Stimulated activated CD4-positive, alpha-beta T cell treated with anti-CD3 and anti-CD28 coated beads, Interleukin-1b, Interleukin-23, amount 100 ng/mL, for 1 hour (primary cell): ENCODE measurements at places on chromosomes 12 and 14.

GRCh38 chr14:28783664-28784063 lies 17.1 kb downstream of the FOXG1 start:
- DNase-seq, result no peak

GRCh38 chr14:81971911-81972310 lies 438.3 kb upstream of the SEL1L start:
- no peak for DNase-seq

DNA sequence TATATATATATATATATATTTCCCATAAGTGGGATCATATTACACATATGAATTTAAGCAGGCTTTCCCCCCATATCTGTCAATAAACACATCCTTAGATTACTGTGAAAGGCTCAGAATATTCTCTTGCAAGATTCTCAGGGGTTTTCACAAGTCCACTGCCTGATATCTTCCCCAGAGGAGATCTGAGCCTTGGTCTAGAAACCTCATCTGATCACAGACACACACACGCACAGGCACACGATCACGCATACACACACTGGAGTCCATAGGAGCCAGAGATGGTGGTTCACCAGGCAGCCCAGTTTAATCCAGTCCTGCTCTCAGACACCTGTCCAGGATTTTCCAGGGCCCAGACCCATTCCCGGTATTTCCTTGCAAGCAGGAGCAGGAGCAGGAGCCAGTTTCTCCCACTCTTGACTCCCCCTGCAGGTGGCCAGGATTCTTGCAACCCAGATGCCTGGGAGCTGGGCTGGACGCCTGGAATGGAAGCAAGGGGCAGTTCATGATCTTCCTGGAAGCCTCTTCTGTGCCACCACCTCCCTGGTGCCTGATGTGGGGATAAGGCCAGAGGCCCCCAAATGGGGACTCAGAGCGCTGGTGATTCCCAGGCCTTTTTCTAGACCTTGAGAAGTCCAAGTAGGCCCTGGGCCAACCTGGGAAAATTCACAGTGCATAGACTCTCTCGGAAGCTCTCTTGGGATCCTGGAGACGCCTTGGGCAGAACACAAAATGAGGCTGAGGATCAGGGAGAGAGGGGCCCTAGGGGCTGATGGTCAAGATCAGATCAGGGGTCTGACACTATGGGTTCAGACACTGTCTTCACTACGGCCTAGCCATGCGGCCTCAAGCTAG lies 16.5 kb upstream of the KRT78 start:
- no peak for DNase-seq

DNA sequence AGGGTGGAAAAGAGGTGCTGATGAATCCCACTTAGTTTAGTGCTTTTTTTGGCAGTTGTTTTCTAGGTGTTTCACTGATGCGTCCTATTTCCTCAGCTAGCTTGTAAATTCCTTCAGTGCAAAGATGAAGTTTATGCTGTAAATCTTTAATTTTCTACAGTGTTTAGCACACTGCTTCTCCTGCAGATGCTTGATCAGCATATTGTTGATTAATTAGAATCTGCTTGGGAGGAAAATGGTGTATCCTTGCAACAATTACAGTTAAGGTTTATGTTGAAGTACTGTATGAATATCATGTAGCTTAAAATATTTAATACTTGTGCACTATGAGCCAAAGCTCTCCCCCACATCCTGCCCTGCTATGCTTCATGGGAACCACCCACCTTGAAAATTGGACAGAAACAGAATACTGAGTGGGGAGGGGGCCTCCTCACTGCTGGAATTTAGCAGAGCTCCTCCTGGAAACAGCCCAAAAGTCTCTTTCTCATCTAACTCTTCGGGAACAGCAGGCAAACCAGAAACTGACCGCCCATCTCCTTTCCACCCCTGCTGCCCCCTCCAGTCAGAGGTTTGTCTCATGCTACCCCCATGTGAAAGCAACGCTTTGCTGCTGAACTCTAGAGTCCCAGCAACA lies 20.3 kb upstream of the DHRS4 start:
- no peak for DNase-seq

- DNase-seq, result no peak
Measured at GRCh38 chr12:1343422-1343821, 251.0 kb downstream of the FBXL14 start.

DNA sequence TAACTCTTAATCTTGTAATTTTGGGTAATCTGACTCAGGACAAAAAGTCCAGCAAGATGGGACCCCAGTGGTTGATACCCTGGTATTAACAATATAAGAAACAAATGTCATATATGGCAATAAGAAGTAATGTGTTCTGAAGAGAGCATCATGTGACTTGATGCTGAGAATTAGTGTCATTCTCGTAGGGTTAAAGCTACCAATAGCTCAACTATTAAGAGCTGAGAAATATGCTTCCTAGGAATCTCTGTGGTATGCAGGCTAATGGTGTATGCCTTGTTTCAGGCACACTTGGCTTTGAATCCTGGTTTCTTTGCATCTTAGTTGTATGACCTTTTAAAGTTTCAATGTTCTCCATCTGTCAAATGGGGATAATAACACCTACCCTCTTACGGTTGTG lies 9.1 kb downstream of the MYRFL start:
- DNase-seq, result no peak

GRCh38 chr12:127147724-127148123 lies 1119.2 kb upstream of the TMEM132C start:
- DNase-seq, result no peak

DNA sequence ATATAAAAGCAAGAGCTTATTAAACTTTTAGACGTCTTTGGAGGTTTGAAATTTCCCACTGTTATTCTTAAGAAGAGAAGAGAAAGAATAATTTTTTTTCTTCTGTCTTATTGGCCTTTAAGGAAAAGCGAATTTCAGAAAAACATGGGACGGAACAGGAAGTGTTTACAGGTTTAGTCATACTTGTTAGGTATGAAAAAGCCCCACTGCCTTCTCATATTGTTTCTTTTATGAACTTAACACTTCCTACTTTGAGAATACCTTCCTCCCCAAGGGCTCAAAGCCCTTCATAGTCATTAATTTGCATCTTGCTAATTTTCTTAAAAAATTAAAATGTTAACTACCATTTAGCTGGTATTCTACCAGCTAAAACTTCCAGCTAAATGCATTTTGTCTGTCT lies 82.0 kb downstream of the ETV6 start:
- no peak for DNase-seq

DNA sequence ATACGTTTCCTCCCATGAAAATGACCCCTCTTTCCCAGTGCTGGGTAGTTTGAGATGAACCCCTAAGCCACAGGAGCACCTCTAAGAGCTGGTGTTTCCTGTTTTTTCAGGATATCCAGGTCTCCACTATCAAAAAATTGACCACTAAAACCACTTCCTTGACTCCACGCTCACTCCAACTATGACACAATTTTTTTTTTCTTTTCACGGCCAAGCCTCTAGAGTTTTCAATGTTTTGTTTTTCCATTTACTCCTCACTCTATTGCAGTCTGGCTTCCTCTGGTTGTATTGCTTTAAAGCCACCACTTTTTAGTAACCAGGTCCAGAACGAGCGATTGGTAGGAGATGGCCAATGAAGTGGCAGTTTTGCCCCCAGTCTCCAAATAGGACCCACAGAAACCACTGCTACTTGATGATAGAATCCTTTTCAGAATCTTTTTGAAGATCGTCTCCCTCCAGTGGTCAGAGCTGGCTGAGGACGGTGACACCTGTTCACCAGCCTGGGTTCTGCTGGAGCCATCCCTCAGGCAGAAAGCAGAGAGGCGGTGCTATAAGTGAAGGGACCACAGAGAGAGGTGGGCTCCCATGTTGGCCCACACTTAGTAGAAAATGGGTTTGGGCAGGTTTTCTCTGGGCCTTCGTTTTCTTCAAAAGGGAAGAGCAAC lies 454.4 kb downstream of the VRK1 start:
- no peak for DNase-seq

GRCh38 chr12:113464852-113465719 lies 6.6 kb downstream of the LHX5 start:
- DNase-seq, result no peak

GRCh38 chr12:124617615-124618014 lies 50.2 kb upstream of the NCOR2 start:
- no peak for DNase-seq

GRCh38 chr14:105053996-105054395 lies 11.2 kb downstream of the GPR132 start:
- DNase-seq, result no peak

DNA sequence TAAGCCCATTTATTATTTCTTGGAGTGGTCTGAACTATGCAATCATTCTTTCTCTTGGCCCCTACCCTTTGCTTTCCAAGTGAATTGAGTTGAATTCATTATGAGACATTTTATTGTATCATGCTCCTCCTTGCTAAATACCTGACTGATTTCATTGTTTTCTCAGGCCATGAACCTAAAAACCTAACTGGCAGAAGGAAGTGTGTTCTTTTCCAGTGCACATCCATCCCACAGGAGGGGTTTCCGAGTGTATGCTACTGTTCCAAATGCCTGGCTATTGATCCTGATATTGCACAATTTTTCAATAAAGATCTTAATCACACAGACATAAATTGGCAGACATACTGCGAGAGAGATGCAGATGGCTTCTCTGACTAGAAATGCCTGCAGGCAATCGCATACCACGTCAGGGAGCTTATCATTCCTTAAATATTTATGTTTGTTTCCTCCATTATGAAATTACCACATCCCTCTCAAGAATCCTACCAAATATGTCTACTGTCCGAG lies 162.2 kb upstream of the EGLN3 start:
- DNase-seq, result no peak

GRCh38 chr14:85010186-85010585 lies 519.8 kb upstream of the FLRT2 start:
- DNase-seq, result no peak

GRCh38 chr12:26599096-26599695 lies 233.8 kb downstream of the ITPR2 start:
- DNase-seq, result no peak

DNA sequence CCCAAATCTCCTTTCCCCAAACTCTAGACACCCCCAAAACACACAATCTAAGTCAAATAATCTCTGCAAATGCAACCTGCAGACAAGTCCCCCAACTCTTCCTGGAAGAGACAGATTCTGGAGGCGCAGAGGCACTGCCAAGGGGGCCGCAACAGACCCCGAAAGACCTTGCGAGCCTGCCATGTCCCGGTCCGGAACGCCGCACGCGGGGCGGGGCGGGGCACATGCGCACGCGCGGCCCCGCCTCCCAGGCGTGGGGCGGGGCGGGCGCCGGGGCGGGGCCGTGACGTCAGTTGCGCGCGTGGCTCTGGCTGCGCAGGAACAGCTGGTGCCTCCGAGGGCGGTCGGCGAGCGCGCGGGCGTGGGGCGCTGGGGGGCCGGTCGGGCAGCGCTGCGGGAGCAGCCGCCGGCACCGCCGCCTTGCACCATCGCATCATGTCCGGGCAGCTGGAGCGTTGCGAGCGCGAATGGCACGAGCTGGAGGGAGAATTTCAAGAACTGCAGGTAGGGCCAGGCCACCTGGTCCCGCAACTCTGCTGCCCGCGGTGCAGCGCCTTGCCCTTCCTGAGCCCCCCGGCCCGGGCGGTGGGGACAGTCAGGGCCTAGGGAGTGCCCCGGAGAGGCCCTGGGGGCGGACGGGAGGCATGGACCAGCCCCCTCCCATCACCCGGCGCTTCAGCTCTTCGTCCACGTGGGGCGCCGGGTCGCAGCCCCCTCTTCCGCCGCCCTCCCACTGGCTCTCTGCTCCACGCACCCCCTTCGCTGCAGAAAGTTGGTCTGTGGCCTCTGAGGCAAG lies at the start of gene TMEM120B:
TSS of gene TMEM120B (plus strand) at position 292 of the 796 bp plus-strand sequence. CDS start at position 436, 144 bp downstream.
- DNase-seq, result peak; percentile 76

GRCh38 chr12:76057326-76057725 lies 25.8 kb upstream of the PHLDA1 start:
- DNase-seq, result no peak

- no peak for DNase-seq
Measured at GRCh38 chr12:108564724-108565123, 2.3 kb downstream of the ISCU start.

- no peak for DNase-seq
Measured at GRCh38 chr12:28568704-28569103, 378.4 kb downstream of the CCDC91 start.
